Right lobe of liver (tissue), 6 donors: ENCODE measurements at places on chromosomes 13 and 19. TPM values are rescaled to one million over a fixed set of nuclear protein-coding genes. Genes with fewer than 3 reads are reported as not detected.

The TSHZ3 gene
- total RNA-seq, result 1.2 TPM

The ZNF493 gene
- 6.3 TPM for total RNA-seq

- no peaks in the 10 kb centered on the region for H3K36me3 ChIP-seq
- DNase-seq, result no peak
- peaks cover 5% of the 10 kb centered on the region for H3K4me1 ChIP-seq
Measured at GRCh38 chr19:49468746-49469447, 5.1 kb upstream of the FLT3LG start.

DNA sequence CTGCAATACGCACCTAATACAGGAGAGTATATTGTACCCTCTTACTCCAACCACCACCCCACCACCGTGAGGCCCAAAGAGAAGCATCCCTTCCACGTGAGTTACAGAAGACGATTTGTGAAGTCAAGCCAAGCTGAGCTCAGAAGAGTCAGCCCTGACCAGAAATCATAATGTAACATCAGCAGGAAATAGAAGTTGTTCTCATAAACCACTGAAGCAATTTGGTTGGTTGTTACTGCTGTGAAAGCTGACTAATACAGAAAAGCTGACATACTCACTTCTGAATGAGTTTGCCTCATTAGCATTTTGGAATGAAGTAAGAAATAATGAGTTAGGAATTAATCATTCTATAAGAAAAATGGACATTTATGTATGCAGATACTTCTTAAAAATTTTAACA is 749.4 kb upstream of the SLC10A2 start:
- H3K36me3 ChIP-seq, result no peaks in the 10 kb centered on the region
- H3K4me3 ChIP-seq, result no peak overlapping the region
- DNase-seq, result no peak
- H3K27ac ChIP-seq, result no peak overlapping the region
- no peaks in the 10 kb centered on the region for H3K27me3 ChIP-seq

GRCh38 chr19:39846678-39847486 is 703 bp upstream of the FBL start:
- H3K4me1 ChIP-seq, result peaks cover 7% of the 10 kb centered on the region
- peak overlapping the region; percentile 95 for H3K4me3 ChIP-seq
- H3K27ac ChIP-seq, result peak overlapping the region; percentile 58
- H3K36me3 ChIP-seq, result no peaks in the 10 kb centered on the region
- H3K27me3 ChIP-seq, result no peaks in the 10 kb centered on the region

- no peaks in the 10 kb centered on the region for H3K27me3 ChIP-seq
- H3K4me3 ChIP-seq, result no peak overlapping the region
- no peaks in the 10 kb centered on the region for H3K36me3 ChIP-seq
- H3K27ac ChIP-seq, result no peak overlapping the region
Measured at GRCh38 chr13:114105521-114106225, 26.8 kb downstream of the RASA3 start.

DNA sequence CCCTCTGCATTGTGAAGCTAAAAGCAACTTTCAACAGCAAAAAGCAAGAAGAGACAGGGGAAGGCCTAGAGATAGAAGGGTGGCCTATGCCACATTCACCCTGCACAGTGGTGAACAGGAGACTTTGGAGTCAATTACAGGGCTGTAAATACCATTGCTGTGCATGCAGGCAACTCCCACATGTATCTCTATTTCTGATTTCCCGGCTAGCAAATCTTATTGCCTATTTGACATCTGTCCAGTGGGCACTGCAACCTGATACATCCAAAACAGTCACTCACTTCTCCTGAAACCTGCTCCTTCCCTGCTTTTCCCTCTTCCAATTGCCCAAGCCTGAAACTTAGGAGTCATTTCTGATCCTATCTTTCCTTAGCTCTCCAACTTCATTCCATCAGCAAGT is 13.4 kb downstream of the RUBCNL start:
- no peaks in the 10 kb centered on the region for H3K4me1 ChIP-seq
- H3K27ac ChIP-seq, result no peak overlapping the region
- DNase-seq, result no peak
- no peaks in the 10 kb centered on the region for H3K27me3 ChIP-seq
